ENCODE measurements at places on chromosomes 2 and 18.

DNA sequence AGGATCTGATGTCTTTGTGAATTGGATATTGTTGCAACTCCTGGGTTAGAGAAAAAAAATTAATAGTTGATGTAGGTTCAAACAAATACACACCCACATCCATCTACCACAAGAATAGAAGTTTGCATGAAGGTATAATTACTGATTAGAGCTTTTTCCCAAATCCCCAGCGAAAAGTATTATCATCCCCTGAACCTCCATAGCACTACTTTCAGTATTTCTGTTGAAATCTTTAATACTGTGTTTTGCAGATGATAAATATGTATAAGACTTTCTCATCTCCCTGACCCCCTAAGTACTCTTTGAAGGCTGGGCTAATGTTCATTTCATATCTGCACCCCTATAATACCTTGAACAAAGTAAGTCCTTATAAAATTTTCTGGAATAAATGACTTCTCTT lies 6.4 kb downstream of the FN1 start:
- no peak for DNase-seq

GRCh38 chr2:146806364-146807005 lies 1038.3 kb upstream of the ACVR2A start:
- no peak for DNase-seq

DNA sequence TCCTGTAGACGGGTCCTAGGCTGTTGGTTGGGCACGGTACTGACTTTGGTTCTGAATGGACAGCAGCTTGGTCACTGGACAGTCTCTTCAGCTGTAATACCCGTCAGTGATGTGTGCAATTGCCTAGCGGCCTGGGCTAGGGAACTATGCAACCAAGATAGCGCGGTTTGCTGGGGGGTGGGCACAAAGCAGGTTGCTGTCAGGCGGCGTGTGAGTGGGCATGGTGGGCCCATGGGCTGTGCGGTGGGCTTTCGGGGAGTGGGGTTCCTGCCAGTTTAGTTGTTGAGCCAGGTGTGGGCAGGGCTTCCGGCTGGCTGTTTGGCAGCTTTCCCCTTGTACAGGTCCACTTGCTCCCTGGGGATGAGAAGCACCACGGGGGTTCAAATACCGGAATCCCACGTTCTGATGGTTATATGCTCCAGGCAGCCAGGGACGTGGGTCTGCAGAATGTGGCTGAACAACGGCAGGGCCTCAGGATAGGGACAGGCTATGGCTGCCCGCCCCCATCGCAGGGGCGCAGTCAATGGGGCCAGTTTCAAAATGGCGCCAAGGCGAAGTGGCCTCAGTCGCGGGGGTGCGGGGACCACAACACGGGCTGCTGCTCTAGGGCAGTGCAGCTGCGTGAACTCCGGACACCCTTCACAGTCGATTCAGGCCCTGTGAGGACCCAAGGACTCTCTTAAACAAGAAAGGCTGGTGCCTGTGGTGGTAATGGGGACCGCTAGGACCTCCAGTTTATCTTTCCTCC lies 407.5 kb upstream of the FIGN start:
- DNase-seq, result no peak

DNA sequence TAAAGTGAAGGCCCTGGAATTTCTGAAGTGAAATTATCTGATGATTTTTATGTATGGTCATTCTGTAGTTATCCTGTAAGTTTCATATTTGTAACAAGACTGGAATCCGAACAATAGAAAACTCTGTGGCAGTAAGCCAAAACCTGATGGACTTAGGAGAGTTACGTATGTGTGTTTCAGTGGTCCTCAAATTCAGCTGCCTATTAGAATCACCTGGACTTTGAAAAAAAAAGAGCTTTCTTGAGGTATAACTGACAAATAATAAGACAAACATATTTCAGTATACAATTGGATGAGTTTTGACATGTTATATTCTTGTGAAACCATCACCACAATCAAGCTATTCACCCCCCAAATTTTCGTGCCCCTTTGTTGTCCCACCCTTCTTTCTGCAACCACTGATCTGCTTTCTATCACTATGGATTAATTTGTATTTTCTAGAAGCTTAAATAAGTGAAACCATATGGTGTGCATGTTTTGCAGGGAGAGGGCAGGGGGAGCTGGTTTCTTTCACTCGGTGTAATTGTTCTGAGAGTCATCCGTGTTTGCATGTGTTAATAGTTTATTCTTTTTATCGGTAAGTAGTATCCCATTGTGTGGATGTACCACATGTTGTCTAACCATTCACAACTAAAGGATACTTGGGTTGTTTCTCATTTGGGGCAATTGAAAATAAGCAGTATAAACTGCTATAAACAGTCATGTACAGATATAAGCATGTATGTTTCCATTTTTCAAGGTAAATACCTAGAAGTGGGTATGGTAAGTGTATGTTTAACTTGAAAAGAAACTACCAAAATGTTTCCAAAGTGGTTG lies 50.2 kb upstream of the EML4 start:
- no peak for DNase-seq

DNA sequence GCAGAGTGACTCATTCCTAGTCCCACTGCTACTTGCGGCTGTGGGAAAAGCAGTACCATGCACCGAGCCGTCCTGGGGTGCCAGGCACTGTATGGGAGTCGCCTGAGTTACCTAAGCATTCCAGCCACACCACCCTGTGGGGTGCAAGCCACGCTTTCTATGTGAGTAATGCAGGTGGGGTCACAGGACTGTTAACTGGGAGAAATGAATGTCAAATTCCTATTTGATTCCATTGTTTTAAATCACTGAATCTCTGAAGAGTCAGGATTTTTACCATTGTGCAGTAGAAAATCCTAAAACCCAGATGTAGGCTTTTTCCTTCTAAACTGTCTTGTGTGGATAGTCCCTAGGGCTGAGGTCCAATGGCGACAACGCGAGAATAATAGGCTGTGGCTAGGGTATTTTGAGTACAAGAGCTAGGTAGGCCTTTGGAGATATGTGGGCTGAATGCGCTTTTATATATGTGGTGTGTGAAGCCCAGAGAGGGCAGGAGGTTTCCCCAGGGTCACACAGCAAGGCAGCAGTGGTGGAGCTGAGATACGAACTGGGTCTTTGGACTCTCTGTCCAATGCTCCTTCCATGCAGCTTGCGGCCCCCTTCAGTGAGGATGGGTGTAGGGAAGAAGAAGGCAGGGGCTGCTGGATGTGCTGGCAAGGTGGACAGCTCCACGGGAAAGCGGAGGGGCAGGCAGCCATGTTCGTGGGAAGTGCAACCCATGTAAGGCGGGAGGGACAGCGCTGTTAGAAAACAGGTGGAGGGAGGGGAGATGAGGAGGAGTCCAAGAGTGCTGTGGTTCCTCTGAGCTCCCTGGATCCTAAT lies 83.2 kb downstream of the DDX1 start:
- no peak for DNase-seq

DNA sequence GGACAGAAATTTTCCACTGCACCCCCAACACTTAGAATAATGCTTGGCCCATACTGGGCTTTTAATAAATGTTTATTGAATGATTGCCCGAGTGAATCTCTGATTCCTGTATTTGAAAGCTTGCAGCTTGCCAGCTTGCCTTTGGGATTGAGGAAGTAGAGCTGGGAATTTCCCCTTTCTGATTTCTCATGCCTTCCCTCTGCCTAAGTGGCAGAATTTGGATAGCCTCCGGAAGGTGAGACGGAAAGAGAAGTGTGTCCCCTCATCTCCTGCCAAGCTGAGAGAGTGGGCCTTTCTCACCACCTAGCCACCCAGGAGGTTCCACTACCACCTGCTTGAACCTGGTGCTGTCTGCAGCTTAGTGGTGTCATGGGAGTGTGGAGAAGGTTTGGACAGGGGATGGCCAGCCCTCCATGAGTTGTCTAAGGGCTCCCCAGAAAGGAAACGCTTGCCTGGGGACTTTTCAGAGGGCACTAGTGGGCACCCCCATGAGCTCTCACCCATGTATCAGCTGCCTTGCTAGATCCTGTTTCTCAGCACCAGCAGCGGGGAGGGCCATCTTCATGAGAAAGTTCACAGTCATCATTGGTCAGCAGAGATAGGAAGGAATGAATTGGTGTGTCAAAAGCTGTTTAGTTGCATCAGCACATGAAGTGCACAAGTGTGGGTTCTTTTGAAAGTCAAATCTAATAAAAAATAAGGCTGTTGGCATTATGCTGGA lies 8.6 kb upstream of the NCOA1 start:
- no peak for DNase-seq

DNA sequence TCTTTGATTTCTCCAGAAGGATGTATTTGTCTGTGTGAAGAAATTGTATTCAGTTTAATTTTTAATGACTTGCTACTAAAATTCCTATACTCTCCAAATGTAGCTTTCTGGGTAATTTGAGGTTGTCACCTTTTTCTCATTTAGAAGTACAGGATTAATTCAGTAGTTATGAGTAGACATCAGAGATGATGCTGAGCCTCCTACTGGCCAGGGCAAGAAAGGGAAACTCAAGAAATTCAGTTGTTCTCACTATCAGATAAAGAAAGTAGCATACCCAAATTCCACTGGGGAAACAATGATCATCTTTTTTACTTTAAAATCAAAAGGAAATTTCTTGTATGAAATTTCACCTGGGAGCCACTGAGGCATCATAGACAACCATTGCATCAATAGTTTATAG lies 199.4 kb downstream of the SATB2 start:
- DNase-seq, result no peak

DNA sequence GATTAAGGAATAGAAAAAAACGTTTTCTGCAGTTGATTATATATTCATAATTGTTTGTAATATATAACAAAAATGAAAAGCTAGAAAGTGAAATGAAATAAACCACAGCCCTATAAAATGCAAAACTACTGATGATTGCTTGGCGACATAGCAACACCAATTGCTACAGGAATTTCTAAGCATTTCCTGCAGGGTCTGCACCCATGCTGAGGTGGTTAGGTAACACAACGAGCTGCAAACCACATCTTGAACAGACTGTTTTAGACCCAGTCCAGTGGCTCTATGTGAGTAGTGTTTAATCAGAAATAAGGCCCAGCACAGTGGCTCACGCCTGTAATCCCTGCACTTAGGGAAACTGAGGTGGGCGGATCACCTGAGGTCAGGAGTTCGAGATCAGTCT lies 17.2 kb upstream of the UGT1A9 start:
- DNase-seq, result no peak

GRCh38 chr2:43773876-43774613 lies at the start of gene DYNC2LI1:
Gene DYNC2LI1 (plus strand): TSS chr2:43774039. CDS start chr2:43774139, 100 bp downstream.
- DNase-seq, result peak; percentile 65

DNA sequence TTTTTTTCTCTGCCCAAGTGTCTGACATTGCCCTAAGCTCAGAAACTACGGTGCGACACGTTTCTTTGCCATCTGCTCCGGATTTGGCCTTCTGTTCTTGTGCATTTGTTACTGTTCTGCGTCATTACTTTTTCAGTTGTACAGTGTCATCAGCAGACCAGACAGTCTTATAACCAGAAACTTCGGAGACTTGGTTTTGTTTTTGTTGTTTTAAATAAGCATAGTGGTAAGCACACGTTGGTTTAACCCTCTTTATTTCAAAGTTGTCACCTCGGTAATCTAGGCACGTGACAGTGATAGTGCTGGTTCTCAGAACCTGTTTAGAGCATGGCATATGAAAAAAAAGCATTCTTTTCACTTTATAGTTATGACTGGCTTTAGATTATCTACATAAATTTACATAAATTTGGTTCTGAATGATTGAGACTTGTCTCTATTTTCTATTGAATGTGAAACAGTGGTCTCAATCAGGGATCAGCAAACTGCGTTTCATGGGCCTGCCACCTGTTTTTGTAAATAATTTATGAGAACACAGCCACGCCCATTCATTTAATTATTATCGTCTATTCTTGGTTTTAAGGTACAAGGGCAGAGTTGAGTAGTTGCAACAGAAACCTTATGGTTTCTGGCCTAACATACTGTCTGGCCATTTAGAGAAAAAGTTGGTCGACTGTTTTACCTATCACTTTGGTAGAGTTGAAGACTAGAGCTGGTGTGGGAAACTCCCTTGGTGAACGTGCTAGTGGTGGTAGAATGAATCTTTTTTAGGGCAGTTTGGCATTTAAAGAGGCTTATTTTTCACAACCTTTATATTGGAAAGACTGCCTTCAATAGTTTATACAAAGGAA lies 106.5 kb downstream of the ZNF532 start:
- no peak for DNase-seq

GRCh38 chr2:5164776-5165525 lies 527.2 kb upstream of the SOX11 start:
- no peak for DNase-seq

GRCh38 chr2:134718817-134719814 lies at the start of gene TMEM163:
Gene TMEM163 (minus strand): TSS chr2:134719000.
- DNase-seq, result no peak

DNA sequence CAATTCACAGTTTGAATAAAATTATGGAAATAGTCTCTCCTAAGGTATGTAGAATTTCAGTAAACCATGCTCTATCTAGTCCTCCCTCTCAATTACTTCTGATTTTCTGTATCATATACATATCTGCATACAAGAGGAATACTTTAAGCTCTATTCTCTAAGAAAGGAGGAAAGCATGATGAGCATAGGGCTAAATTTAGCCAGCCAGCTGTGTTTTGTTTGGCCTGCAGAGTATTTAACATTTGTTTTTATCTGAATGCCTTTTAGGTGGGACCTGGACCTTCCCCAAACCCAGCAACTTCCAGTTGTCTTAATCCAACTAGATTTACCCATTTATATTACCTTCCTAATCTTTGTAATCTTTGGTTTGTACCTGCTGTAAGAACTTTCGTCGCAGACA lies 42.2 kb upstream of the FAM117B start:
- no peak for DNase-seq

- DNase-seq, result no peak
These were observed 15.8 kb downstream of the GKN2 start for GRCh38 chr2:68936889-68937288.

- DNase-seq, result no peak
These were observed 245.8 kb downstream of the EIPR1 start for GRCh38 chr2:3131636-3132326.

DNA sequence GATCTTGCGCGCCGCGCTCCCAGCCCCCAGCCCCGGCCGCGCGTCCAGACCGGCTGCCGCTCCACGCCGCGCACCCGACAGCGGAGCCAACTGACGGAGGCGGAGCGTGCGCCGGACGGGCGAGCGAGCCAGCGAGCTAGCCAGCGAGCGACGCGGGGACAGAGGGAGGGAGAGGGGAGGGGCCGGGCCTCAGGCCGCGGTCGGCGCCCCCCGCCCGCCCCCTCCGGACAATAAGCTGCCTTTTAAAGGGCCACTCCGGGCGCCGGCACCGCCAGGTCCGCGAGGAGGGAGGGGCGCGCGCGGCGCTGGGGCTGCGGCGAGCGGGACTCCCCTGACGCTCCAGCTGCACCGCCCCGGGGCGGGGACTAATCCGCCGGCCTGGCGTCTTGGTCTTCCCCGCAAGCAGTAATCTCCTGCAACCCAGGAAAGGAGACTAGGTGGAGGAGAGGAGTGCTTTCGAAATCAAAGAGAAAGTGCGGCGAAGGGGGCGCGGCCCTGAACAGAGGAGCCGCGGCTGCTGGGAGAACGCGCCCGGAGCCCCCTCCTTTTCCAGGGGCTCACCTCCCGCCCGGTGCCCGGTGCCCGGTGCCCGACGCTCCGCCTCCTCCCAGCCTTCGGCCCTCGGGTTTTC lies at the start of gene BIN1:
Gene BIN1, minus strand, starts transcription at position 164 of the 631 bp plus-strand sequence. CDS start 211 bp downstream, outside the sequence.
- peak; percentile 39 for DNase-seq

DNA sequence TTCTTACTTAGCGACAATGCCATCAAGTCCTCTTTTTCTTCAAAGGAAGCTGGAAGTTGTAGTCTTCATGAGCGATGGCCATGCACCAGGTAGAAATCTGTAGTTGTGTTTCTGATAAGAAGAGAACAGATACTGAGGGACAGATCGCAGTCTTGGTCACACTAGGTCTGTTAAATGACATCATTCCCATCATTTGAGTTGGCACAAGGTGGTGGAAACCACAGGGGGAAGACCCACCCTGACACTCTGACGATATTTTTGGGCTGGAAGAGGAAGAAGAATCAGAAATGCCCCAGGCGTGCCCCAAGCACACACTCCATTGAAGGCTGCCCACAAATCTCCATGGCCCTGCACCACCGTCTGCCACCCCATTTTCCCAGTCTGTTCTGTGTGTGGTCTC lies 89.0 kb upstream of the BOD1L2 start:
- DNase-seq, result no peak

Measured in stimulated activated CD8-positive, alpha-beta memory T cell treated with anti-CD3 and anti-CD28 coated beads, Interleukin-7, amount 100 ng/mL, for 24 hours (primary cell).